ENCODE measurements at places on chromosomes 1 and 21.

DNA sequence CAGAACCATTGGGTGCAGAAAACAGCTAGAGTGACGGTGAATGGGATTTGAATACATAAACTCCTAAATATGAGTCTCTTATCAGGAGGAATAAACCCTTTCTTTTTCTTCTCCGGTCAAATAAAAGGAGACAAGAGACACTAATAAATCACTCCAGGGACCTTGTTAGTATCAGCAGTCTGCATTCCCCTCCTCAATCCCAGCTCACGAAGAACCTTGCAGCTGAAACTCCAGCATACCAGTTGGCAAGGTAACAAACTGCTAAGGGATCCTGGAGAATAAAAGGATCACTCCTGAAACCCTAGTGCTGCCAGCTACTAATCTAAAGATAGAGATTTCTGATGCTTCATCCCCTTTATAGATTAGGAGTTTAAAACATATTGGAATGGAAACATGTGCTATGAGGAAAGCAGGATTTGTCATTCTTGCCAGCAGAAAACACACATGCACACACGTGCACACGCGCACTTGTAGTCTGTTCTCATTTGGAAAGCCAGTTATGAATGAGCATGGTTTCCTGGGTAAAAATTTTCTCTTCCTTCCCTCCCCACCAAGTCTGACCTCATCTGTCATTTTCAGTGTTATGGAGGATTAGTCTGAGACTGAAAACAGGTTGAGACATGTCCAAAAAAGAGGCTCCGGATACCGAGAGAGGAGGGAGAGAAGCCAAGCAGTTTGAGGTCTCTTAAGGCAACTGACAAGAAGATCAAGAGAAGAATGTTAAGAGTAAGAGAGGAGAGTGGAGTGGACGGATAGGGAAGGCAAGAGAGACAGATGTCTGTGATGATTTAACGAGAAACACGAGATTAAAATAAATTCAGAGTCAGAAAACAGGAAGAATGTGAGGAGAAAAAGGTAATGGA is 10.9 kb downstream of the IER5 start:
- DNase-seq, result no peak

DNA sequence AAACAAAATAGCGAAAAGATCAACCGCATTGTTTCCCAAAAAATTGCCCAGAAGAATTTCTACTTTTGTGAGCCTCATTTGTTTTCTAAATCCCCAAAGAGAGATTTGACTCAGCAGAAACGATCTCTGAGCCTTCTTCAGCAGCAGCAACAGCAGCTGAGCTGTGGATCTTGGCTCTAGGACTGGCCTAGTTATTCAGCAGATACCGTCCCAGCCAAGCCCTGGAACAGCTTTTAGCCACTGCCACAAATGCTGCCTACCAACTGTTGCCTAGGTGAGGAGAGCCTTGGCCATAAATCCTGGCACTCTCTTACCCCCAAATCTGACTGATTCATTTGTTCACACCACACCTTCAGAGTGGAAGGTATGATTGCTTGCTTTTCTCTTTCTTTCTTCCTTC is 320.1 kb downstream of the TGFB2 start:
- DNase-seq, result peak; percentile 75

DNA sequence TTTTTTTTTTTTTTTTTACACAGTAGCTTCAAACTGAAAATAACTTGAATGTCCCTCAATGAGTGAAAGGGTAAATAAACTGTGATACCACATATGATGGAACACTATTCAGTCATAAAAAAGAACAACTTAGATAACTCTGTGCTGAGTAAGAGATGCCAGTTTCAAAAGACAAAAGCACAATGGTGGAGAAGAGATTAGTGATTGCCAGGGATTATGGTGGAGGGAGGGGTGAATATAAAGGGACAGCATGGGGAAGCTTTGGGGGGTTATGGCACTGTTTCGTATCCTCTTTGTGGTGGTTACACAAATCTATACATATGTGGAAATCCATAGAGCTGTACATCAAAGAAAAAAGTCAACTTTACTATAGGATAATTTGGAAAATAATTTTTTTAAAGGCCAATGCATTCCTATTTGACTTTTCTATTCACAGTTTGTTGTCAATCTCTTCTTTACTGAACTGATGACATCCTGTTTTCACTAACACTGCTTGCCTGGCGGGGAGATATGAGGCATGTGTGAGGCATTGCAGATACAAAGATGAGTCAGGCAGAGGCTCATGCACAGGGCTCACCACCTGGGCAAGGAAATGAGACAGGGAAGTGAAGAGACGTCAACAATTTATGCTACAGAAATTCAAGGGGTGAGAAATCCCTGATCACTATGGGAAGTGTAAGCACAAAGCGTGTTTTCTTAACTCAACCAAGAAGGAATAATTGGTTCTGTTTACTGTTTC is 302.7 kb downstream of the DUSP10 start:
- DNase-seq, result no peak

GRCh38 chr1:24894002-24894401 is 36.1 kb downstream of the RUNX3 start:
- no peak for DNase-seq

- DNase-seq, result no peak
Measured at GRCh38 chr1:8343044-8343443, 25.1 kb downstream of the SLC45A1 start.

- DNase-seq, result no peak
Measured at GRCh38 chr1:237921306-237921705, 30.6 kb upstream of the ZP4 start.

- DNase-seq, result no peak
Measured at GRCh38 chr1:45879885-45880598, 76.6 kb downstream of the MAST2 start.

GRCh38 chr1:53278298-53278725 is 40.0 kb upstream of the MAGOH start:
- peak; percentile 73 for DNase-seq

- DNase-seq, result no peak
Measured at GRCh38 chr1:95504321-95504720, 270.3 kb downstream of the RWDD3 start.

GRCh38 chr1:6928106-6928885 is 143.0 kb downstream of the CAMTA1 start:
- DNase-seq, result no peak

DNA sequence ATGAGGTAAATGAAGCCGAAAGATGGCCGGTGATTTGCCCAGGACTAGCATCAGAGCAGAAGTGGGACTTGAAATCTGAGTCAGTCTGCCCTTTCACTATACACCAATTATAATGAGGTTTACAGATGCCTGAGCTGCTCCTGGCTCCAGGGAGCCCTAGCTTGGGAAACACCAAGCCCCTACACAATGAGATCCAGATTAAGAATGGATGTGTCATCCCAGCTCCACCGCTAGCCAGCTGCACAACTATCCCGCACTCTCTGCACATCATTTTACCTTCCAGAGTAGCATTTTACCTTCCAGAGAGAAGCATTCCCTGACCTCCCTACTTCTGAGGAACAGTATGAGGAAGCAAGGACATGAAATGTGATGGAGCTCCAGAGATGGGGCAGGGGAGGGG is 27.0 kb downstream of the SERTAD4 start:
- no peak for DNase-seq

Measured in sigmoid colon (tissue), 7 donors.